Hepatic stellate cell (primary cell): ENCODE measurements at places on chromosomes 11 and 22.

GRCh38 chr11:74248469-74248868 lies 63.0 kb downstream of the P4HA3 start:
- no peak for DNase-seq

DNA sequence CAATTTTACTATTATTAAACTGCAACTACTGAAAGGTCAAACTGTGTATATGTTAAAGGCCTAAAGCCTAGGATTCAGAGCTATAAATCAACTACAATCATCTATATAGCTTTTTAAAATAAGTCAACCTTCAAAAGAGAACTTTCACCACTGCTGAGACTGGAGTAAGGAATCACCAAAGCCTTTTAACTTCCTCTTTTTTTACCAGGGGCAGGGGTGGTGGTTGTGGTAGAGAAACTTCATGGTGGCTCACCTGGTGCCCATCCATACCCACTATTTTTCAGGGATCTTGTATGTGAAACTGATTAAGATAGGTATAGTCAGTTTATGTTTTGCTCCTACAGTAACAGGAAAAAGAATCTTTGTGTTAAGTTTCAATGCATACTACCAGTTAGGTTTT lies 31.5 kb downstream of the TSG101 start:
- DNase-seq: no peak

DNA sequence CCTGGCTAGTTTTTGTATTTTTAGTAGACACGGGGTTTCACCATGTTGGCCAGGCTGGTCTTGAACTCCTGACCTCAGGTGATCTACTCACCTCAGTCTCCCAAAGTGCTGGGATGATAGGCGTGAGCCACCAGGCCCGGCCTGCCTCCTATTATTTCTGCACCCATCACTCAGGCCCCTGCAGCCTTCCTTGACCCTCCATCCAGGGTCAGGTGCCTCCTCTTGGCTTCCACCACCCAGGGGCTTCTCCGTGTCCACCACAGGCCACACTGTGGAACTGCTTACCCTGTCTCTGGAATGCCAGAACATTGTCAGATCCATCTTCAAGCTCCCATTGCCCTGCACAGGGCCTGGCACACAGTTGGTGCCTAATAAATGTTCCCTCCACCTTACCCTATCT lies 75.4 kb upstream of the RTL6 start:
- no peak for DNase-seq

GRCh38 chr11:104893876-104894275 lies 4.4 kb downstream of the CASP12 start:
- no peak for DNase-seq

GRCh38 chr11:13983081-13983751 lies 20.7 kb downstream of the SPON1 start:
- no peak for DNase-seq

- DNase-seq: no peak
Measured at GRCh38 chr11:650482-650881, 13.4 kb downstream of the DRD4 start.

DNA sequence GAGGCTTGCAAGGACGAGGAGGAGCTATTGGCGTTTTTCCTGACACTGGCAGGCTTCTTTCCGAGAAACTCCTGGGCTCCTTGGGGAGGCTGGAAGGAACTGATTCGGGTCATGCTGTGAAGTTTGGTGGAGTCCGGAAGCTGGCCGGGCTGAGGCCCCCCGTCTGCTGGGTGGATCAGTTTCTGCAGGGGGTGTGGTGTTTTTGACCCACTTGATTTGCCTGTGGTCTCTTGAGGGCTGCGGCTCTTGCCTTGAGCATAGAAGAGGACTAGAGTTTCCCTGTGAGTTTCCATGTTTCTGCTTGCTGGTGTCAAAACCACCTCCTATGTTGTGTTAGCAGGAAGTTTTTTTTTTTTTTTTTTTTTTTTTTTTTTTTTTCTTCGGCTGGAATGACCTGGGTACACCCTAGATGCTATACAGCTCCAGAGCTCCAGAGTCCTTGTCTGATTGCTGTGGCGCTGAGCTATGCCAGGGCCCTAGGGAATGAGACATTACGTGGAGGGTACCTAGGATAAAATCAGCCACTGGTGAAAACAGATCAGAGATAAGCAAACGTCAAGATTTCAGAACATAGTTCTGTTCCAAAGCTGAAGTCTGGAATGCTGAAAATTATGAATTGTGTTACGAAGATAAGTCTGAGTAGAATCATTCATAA lies 728 bp downstream of the TBC1D22A start:
- DNase-seq: peak; percentile 39

DNA sequence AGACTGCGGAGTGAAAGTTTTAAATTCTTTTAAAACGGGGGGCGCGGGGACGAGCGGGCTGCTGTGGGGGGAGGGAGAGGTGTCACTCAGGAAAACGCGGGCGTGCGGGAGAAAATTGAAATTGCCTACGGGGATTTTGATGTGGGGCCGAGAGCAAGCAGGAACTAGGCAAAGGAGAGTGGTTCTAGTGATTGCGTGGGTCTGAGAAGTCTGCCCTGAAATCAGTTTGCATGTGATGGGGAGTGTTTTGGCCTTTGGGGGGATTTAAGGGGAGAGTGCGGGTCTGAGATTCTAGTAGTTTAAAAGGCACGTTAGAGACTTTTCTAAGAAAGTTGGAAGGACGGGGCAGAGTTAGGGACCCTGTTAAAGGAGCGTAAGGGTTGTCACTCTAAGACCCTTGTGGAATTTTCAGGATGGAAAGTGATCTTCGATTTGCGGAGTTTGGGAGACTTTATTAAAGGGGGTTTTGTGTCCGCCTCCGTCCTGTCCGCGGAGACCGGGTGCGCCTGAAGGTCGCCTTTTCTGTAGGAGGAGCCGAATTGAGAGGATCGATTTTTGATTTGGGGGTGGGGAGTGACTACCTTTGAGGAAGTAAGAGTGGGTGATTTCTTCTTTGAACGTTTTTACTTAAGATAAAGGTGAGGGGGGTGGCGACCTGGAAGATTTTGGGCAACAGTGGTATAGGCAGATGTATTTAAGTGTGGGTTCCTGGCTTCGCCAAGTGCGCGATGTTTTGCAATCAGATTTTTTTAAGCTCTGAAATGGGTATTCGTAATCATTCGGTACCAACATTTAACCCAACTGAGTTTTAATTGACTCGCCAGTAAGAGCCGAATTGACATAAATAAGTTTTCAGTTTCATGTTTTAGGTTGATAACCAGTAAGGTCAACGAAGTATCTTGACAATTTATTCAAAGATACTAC lies 1.1 kb downstream of the EED start:
- DNase-seq: no peak
